ENCODE measurements at places on chromosomes 16 and 17.
A peak's percentile ranks its signal among the peaks of the same experiment; 100 is the strongest.

DNA sequence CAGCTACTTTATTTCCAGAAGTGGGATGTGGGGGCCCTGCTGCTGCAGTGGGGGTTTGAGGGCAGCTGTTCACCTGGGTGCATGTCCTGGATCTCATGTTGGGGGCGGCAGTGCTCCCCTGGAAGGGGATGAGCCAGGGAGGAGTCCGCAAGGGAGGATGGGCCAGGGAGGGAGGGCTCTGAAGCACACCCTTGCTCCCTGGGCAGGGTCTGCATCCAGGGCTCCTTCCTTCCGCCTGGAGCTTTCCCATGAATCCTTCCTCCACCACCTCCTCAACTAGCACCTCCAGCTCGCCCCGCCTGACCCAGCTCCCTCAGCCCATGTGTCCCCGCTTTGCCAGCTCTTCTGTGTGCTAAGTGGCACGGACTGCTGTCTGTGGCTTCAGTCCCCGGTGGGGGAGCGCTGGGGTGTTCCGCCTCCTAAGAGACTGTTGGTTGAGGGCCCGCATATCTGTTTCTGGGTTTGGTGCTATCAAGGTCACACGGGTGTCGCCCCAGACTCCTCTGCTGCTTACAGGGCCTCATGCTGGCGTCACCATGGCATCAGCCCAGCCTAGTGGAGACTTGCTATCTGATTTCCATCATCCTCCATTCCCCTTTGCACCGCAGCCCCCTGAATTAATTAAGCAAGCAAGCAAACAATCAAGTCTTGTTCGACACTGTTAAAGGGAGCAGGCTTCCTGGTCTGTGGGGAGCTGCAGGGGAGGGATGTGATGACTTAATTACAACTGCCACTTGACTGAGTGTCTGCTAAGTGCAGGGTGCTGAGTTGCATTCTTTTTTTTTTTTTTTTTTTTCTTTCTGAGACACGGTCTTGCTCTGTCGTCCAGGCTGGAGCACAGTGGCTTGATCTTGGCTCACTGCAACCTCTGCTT lies 71.8 kb downstream of the PRKCA start:
- DNase-seq, result no peak

- no peak for DNase-seq
These were observed 20.0 kb upstream of the IL17C start for GRCh38 chr16:88618182-88618955.

DNA sequence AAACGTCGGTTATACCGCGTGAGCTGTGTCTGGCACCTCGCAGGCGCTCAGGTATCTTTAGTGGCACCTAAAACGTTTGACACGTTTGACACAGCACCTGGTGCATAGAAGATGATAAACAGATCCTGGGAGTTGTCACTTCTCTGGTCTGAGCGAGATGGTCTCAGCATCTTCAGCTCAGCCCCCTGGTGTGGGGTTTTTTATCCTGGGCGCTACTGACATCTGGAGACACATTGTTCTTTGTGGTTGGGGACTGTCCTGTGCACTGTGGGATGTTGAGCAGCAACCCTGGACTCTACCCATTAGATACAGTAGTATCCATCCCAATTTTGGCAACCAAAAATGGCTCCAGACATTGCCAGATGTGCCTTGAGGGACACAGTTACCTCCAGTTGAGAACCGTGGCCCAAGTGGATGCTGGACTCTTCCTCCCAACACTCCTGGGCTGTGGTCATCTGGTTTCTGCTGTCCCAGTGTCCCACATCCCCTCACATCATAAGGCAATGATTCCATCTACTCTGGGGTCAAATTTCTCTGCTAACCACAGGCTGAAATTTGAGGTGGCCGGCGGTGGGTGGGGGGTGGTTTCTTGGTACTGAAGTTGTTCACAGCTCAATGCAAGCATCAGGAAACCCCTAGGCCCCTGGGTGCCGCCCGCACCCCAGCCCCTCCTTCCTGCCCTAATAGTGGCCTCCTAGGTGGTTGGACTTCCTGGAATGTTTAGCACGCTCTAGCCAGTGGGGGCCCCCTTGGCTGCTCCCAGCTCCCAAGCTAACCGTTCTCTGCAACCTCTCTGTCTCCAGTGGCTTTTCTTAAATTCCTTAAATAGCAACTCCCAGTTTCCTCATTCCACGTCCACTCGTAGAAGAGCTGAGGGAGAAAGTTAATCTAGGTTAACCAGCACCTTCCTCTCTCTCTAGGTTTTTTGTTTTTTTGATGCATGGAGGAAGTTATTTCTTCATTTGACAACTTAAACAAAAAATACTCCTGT lies 124.8 kb downstream of the ABCC1 start:
- no peak for DNase-seq

DNA sequence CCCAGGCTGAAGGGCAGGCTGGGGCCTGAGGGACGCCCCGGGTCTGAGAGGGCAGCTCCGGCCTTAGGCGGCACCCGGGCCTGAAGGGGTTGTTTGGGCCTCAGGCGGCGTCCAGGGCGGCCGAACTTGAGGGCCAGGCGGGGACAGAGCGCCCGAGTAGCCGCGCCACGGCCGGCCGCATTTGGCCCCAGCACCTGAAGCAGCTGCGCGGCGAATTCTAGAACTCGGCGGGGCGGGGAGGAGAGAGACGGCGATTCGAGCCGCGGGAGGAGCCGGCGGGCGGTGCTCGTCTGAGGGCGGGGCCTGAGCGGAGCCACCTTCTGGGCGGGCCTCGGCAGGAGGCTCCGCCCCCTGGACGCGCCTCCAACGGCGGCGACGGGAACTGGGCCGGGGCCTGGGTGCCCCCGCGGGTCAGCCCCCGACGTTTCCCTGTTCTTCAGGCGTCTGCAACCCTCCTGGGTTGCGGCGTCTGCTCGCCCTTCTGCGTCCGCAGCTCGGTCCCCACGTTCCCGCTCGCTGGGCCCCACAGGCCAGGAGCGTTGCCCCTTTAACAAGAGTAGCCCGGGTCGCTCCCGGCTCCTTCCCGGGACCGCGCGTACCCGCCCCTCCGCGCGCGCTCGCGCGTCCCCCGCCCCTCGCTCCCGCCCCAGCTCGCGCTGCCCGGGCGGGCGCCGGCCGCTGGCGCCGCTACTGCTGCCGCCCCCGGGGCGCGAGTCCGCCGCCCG lies at the start of the genes INCA1 and KIF1C:
Gene INCA1, minus strand, starts transcription at position 221 of the 725 bp plus-strand sequence. CDS start 3,085 bp downstream, outside the sequence.
Gene KIF1C, plus strand, starts transcription at position 649 of the 725 bp plus-strand sequence. CDS start 2,297 bp downstream, outside the sequence.
- peak; percentile 95 for DNase-seq

DNA sequence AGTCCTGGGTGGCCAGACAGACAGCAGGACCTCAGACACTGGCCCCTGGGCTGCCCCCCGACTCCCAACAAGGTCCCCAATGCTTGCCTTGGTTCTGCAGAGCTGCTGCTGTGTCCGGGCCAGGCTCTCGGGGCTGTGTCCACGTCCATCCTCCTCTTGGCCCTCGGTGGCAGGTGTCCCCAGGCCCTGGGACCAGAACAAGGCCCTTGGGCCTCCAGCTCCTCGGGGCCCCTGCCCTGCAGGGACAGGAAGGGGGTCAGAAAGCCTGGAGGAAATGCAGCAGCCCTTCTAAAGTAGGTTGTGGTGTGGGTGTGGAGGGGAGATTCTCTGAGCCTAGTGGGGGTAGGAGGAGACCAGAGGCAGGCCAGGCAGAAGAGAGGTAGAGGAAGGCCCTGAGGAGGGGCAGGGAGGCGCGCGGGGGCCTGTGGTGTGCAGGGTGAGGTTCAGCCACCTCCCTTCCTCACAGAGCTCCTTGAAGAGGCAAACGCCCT lies 2.5 kb upstream of the AXIN1 start:
- DNase-seq, result no peak

DNA sequence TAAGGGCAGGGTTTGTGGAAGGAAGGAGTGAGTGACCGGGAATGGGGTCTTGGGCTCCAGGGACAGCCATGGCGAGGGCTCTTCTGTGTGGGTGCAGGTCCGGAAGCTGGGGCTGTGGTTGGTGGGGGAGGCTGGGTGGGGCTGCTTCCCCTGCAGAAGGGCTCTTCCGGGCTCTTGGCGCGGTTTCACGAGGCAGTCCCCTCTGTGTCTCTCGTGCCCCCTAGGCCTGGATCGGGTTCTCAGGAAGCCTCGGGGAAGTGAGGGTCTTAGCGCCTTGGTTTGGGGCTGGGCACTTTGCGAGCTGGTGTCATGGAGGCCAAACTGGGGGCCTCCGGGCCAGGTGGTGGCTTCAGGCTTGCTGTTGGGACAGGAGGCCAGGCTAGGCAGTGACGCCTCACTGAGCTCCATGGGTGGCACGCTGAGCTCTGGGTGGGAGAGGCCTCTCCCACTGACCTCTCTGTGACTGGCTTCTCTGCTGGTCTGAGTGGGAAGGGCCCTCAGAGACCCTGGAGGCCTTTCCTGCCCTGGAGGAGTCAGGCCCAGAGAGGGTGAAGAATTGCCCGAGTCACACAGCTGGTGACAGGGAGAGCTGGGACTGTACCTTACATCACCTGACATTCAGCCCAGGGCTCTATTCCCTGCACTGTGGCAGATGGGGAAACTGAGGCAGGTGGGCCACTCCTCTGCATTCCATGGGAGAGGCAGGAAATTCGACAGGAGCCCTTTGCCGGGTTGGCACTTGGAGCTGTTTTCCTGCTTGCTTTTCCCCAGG lies 8.2 kb downstream of the ADCY7 start:
- no peak for DNase-seq

DNA sequence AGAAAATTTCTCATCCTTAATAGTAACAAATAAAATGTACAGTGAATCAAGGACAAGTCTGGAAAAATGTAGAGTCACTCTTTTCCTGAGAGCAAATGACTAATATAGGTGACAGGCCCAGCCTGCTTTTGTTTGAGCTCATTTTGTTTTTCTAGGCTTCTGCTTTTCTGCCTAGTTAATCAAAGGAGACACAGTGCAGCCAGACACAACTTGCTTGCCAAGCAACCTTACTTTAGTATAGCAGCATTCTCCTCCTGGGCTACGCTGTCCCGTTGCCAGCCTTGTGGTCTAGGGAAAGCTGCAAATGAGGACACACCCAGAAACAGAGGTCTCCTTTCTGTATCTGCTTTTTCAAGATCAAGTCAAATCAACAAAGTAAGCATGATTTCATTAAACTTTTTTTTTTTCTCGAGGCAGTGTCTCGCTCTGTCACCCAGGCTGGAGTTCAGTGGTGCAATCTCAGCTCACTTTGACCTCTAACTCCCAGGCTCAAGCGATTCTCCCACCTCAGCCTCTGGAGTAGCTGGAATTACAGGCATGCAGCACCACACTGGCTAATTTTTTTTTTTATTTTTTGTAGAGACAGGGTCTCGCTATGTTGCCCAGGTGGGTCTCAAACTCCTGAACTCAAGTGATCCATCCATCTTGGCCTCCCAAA lies 17.2 kb downstream of the GINS3 start:
- DNase-seq, result no peak

GRCh38 chr16:51419768-51420167 lies 268.7 kb upstream of the SALL1 start:
- no peak for DNase-seq

- DNase-seq, result no peak
These were observed 16.0 kb downstream of the MAP2K6 start for GRCh38 chr17:69430488-69430887.

GRCh38 chr16:67843343-67843765 lies 1.2 kb downstream of the THAP11 start:
- peak; percentile 6 for DNase-seq

GRCh38 chr17:82225368-82226029 lies 3.3 kb upstream of the SLC16A3 start:
- no peak for DNase-seq

DNA sequence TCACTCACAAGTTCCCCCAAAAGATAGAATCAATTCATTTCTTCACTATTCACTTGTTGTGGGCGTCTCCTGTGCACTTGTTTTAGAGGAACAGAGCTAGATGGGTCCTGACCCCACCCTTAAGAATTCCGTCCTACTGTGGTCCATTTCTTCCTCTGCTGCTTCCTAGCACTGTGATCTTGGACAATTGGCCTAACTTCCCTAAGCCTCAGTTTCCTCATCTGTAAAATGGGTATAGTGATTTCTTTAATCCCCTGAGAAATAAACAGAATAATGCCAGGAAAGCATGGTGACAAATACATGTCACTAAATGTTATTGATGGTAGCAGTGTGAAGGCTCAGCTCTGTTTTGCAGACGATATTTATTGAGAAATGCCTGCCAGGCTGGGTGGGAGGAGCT lies 9.9 kb downstream of the BMERB1 start:
- no peak for DNase-seq

- DNase-seq, result no peak
These were observed 12.5 kb upstream of the SPHK1 start for GRCh38 chr17:76371656-76372628.

GRCh38 chr16:10870808-10871156 lies 6.2 kb upstream of the CIITA start:
- DNase-seq, result no peak

- no peak for DNase-seq
These were observed 28.3 kb upstream of the TMEM97 start for GRCh38 chr17:28290703-28291102.

GRCh38 chr17:290121-290521 lies 62.5 kb downstream of the RPH3AL start:
- DNase-seq, result no peak

DNA sequence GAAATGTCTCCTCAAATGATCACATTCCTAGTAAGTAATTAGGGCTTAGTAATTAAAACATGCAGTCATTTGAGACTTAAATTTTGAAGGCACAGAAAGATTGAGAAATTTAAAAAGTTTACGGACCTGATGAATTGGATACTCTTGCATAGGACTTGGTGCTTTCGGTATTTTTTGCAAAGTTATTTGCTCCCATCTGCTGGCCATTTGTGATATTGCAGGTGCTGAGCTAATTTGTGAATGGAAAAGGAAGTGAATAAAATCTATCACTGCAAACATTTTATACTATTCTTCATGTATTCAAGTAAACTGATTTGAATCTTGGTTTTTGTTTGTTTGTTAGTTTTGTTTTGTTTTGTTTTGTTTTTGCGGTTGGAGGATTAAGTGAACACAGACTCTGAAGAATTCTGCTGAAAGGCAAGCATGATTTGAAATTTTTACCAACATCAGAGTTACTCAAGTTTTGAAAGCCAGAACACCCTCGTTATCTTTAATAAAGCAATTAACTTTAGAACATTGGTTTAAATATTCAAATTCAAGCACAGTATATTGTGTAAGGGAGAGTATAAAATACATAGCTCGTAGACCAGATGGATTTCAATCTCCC lies 689.5 kb upstream of the RBFOX1 start:
- DNase-seq, result peak; percentile 22

DNA sequence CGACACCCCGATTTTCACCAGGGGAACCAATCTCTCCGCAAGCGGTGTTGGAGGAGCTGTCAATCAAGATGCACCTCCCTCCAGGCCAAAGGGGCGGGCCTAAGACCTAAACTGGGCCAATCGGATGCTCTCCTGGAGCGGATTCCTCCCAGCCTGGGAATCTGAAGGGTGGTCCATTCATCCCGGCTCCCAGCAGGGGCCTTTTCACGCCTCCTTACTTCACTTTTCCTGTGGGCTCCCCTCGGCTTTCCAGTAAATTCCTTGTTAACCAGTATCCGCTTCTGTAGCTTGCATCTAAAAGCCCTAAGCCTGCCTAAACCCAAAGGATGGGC lies 17.1 kb downstream of the C16orf74 start:
- no peak for DNase-seq

GRCh38 chr16:30535106-30535776 lies 583 bp upstream of the ZNF747 start:
- peak; percentile 41 for DNase-seq
